ENCODE measurements at places on chromosomes 2 and 18. TPM values are rescaled to one million over a fixed set of nuclear protein-coding genes. Genes with fewer than 3 reads are reported as not detected.

The ABCB11 gene
- total RNA-seq = 0.02 TPM

The ABCG5 gene
- total RNA-seq = not detected

The DNPEP gene
- 53.9 TPM for total RNA-seq

The NEB gene
- 0.94 TPM for total RNA-seq

The TNP1 gene
- total RNA-seq = not detected

The ZNF514 gene
- 7.9 TPM for total RNA-seq

The KLHL14 gene
- 0.43 TPM for total RNA-seq

The LYG1 gene
- total RNA-seq = 1.1 TPM

The SERPINB7 gene
- 18.0 TPM for total RNA-seq

The GCG gene
- not detected for total RNA-seq

The C2orf81 gene
- total RNA-seq = 2.1 TPM

The ABHD1 gene
- not detected for total RNA-seq

The CREG2 gene
- total RNA-seq = 0.11 TPM

The DNAJC5G gene
- total RNA-seq = not detected

The FN1 gene
- total RNA-seq = 17,010 TPM

The IWS1 gene
- total RNA-seq = 51.6 TPM

The SERPINE2 gene
- 375 TPM for total RNA-seq

The CTIF gene
- 93.6 TPM for total RNA-seq

The ALK gene
- 0.16 TPM for total RNA-seq

The SPP2 gene
- not detected for total RNA-seq

The SCG2 gene
- 5.6 TPM for total RNA-seq

The VWC2L gene
- not detected for total RNA-seq

The MLPH gene
- 14.2 TPM for total RNA-seq

The ITGB6 gene
- total RNA-seq = 7.6 TPM

The NEU2 gene
- not detected for total RNA-seq

The KLHL41 gene
- not detected for total RNA-seq

The UNC80 gene
- 0.27 TPM for total RNA-seq

The ZNF512 gene
- total RNA-seq = 32.5 TPM

The RUFY4 gene
- total RNA-seq = not detected

The GLI2 gene
- 42.9 TPM for total RNA-seq

The AQP12A gene
- total RNA-seq = not detected

All from astrocyte (in vitro differentiated cells and primary cell).